ENCODE measurements at places on chromosomes 12 and 14. TPM values are rescaled to one million over a fixed set of nuclear protein-coding genes. Genes with fewer than 3 reads are reported as not detected.
A peak's percentile ranks its signal among the peaks of the same experiment; 100 is the strongest.

GPHB5 gene
- total RNA-seq: not detected

- DNase-seq: peak; percentile 43
These were observed 28.5 kb upstream of the C14orf180 start for GRCh38 chr14:104550861-104551728.

- DNase-seq: no peak
These were observed 21.3 kb upstream of the ZFP36L1 start for GRCh38 chr14:68814238-68814538.

DNA sequence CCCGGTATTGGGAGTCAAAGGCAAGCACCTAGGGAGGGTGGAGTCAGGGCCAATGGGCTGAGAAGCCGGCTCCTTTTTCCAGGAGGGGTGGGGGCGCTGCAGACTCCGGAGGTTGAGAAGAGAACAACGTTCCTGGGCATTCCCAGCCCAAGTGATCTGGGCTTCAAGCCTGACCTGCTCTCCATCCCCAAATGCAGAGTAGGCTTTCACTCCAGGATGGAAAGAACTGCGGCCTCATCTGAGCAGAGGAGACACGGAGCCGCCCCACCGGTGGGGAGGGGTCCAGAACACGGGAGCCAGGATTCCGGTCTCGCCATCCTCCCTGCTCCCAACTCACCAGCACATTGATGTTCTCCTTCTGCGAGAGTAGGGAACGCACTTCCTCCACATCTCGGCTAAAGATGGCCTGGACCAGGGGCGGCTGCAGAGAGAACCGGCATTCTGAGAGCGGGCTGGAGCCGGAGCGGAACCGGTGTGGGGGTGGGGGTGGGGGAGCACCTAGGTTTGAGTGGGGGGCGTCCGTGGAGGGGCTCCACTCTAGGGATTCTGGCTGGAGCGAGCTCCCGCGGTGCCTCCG, 605 bp downstream of the ANKRD52 start:
- no peak for DNase-seq

GRCh38 chr14:25622763-25623162, 572.8 kb upstream of the STXBP6 start:
- no peak for DNase-seq

DNA sequence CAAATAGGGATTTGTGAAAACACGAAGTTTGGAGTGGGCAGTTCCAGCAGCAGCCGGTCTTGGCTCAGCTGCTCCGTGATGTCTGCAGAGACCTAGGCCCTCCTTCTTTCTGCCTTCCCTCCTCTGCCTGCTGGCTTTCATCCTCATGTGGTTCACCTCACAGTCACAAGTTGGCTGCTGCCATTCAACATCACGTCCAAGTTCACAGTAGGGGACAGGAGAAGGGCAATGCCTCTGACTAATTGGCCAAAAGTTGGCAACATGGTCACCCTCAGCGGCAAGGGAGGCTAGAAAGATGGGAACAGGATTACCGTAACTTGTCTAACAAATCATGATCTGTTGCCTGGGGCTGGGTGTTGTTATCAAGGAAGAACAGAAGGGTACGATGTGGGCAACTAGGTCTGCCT, 7.8 kb upstream of the CACNA2D4 start:
- no peak for DNase-seq

DNA sequence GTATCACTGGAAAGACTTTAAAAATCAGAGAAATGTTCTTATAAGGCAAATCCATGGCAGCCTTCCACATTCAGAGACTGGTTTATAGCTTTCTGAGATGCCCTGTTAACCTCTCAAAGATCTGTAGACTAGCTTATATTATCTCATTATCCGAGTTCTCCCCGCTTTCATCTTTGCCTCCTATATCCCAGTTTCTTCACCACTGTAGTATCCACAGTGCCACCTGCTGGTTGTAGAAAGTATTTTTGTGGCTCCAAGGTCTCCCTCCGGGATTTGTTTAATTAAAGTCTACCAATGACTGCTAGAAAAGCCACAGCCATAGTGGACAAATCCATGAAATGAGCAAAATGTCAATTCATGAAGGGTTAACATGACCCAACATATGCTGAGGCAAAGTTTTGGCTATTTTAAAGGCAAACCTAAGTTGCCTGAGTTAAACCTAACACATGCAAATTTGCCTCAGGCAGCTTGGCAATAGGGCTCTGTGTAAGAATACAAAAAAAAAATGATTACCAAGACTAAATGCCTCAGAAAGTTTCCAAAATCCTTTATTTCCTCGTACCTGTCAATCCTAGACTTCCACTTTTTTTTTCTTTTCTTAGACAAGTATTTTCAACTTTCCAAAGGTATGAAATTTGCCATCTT, 218.8 kb upstream of the BMP4 start:
- DNase-seq: no peak

DNA sequence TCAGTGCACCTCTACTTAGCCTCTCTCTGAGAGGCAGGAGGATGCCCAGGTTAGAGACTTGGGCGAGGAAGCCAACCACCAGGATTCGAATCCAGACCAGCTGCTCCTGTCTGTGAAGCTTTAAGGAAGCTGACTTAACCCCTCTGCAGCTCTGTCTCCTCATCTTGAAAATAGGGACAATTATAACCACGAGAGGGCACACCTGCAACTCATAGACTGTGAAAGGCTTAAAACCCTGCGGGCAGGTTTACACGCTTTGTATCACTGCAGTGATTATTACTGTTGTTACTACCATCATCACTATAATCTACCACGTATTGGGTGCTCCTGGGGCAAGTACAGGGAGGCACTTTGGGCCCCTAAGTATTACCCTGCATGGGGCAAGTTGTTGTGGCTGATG, 379.8 kb downstream of the VRK1 start:
- no peak for DNase-seq

OR4E2 gene
- total RNA-seq: not detected

DNA sequence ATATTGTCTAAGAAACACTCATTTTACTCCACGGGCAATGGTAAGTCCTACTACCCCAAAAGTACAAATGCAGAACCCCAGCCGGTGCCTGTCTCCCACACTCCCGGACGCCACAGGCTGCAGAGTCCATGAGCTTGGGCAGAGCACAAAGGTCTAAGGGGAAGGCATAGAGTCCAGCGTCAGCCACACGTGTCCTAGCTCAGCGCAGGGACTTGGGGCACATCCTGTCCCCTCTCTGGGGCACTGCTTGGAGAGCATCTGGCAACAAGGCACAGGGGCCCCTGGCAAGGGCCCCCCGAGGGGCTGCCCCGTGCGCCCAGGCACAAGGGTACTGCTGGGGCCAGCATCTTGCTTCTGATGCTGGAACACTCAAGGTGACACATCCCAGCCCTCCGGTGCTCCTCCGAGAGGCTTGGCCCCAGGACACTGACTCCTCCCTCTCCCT, 58.4 kb downstream of the BCL11B start:
- no peak for DNase-seq

GRCh38 chr12:127485528-127485927, 781.4 kb upstream of the TMEM132C start:
- DNase-seq: no peak

DNA sequence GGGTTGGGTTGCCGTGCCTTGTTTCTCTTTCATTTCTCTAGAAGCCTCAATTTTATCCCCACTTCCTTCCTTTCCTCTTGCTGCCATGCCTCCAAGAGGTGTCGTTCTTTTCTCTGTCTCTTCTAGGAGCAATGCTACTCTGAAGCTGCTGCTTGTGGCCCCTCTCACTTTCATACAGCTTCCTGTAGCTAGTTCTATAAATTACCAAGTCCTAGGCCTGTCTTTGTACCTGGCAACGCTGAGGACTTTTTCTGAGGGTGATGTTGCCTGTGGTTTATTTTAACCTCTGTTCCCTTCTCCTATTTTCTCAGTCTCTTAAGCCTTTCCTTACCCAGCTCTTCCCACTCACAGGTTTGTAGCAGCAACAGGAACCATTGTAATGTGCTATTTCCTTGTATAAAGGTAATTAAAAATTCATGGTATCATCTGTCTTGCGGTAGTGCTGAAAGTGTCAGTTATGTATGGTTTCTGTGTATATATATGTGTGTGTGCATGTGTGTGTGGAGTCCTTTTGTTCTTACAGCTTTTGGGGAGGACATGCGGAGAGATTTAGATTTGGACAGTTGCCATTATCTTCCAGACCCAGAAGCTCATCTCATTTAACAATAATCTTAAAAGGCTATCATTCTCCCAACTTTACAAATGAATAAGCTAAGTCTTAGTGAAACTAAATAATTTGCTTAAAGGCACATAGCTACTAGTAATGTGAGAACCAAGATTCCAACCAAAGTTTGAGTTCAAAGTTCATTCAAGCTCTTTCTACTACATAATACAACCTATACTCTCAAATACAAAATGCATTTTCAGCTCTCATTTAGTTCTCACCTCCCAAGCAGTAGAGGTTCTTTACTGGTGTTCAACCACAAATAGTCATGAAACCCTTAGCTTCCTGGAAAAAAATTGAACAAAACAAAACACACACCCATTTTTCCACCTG, 43.8 kb downstream of the DDHD1 start:
- no peak for DNase-seq

GRCh38 chr14:103561381-103562178, 877 bp downstream of the BAG5 start:
- DNase-seq: no peak

ARMH4 gene
- 3.9 TPM for total RNA-seq

FAM222A gene
- 1.3 TPM for total RNA-seq

DNA sequence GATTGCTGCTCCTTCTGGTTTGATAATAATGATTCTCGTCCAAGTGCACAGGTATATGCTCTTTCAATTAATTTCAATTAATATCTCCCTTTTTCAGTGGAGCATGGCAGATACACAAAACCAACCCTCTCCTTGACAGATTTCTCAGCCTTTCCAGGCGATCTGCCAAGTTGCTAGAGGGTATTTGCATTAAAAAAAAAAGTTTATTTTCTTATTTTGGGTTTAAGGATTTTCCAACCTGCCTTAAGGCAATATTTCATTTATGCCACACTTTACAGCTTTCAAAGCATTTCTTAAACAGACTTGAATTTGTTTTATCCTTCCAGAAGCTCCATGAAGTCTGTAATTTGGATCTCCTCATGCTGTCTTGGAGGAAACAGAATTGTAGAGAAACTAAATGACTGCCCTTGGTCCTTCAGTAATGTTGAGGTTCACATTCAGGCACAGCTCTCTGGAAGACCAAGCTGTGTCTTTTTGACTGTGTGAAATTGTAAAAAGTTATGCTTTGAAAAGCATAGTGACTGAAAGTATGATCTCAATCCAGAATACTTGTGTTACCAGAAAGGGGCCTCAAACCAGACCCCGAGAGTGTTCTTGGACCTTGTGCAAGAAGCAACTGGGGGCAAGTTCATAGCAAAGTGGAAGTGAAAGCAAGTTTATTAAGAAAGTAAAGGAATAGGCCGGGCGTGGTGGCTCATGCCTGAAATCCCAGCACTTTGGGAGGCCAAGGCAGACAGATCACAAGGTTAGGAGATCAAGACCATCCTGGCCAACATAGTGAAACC, 2.3 kb downstream of the DGLUCY start:
- no peak for DNase-seq

- peak; percentile 94 for DNase-seq
These were observed 124.8 kb upstream of the MAP1LC3B2 start for GRCh38 chr12:116434155-116435011.

MEG3 gene
- 68.8 TPM for total RNA-seq

CCDC197 gene
- not detected for total RNA-seq

DNA sequence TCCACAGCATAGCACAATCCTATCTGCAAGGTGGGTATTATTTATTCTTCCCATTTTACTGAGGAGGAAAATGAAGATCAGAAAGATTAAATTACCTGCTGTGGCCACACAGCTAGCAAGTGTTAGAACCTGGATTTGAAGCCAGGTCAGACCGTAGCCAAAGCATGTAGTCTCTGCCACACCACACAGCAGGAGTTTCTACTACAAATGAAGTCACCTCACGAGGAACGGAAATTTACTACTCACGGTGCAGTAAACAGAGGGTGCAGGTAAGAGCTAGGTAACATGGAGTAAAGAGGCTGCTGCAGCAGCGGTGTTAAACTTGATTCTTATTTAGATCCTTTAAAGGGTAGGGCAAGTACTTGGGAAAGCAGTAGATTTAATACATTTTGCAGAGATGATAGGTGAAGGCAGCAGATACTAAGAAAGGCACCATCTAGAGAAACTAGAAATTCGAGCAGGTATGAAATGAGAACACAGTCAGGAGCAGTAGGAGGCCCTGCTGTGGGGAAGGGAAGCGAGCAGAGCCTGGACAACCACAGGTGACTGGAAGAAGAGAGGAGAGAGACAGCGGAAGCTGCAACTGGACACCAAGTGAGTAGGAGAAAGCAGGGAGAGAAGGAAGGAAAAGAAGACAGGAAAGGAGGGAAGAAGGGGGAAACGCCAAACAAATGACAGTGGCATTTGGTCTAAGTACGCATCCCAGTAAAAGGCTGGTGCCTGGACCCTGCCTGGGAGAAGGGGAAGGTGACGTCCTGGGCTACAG, 21.5 kb downstream of the SPTB start:
- DNase-seq: no peak

GRCh38 chr14:75307700-75308379, 29.2 kb downstream of the FOS start:
- peak; percentile 89 for DNase-seq

SYNDIG1L gene
- total RNA-seq: 0.33 TPM

DNA sequence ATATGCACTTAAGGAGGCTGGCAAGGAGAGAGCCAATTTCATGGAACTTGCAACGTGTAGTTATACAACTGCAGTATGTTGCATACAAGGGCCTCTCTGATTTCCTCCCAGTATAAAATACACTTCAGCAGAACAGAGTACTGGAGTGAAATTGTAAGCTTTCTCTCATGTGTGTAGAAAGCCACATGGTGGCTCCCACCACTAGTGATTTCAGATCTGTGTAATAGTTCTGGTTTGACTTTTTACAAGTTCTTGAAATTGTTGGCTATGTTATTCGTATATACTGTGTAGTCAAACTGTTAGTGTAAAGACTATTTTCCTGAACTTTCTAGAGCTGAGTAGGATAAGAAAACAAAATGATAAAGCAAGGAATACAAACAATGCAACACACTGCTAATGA, 16.4 kb upstream of the LMO3 start:
- DNase-seq: no peak

GRCh38 chr14:102872020-102872419, 50.4 kb upstream of the AMN start:
- no peak for DNase-seq

DNA sequence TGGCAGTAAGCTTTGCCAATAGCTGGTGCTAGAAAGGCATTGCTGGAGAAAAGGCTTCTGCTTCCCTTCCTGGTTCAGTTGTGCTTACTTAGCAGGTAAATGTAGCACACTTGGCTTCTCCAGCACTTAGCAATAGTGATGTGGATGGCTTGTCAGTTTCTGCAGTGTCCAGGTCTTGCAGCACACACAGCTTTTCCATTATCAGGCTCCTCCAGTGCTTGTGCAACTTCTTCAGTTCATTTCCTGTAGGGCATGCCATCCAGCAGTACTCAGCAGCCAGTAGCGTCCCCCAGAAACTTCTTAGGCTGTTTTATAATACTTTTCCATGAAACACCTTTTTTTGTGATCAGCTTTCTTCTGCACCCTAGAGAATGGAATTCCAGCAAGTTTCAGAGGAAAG, 154.6 kb downstream of the SLC6A15 start:
- DNase-seq: no peak

GLIPR1L1 gene
- total RNA-seq: not detected

GRCh38 chr14:38207736-38208617, at the start of gene SSTR1:
SSTR1 (plus strand) TSS chr14:38207904; CDS start chr14:38209390, 1,486 bp downstream.
- DNase-seq: no peak

- no peak for DNase-seq
These were observed 78.9 kb downstream of the ITPK1 start for GRCh38 chr14:93036652-93037345.

TMCC3 gene
- 17.0 TPM for total RNA-seq

GRCh38 chr12:128928361-128928760, 75.1 kb downstream of the GLT1D1 start:
- DNase-seq: no peak

All from breast epithelium (tissue), 4 donors.